ENCODE measurements at places on chromosomes 11 and 22.

- no peak for DNase-seq
Measured at GRCh38 chr22:34645375-34645774, 420.6 kb upstream of the ISX start.

GRCh38 chr11:60831501-60832079 lies 10.3 kb upstream of the CCDC86 start:
- DNase-seq: no peak

DNA sequence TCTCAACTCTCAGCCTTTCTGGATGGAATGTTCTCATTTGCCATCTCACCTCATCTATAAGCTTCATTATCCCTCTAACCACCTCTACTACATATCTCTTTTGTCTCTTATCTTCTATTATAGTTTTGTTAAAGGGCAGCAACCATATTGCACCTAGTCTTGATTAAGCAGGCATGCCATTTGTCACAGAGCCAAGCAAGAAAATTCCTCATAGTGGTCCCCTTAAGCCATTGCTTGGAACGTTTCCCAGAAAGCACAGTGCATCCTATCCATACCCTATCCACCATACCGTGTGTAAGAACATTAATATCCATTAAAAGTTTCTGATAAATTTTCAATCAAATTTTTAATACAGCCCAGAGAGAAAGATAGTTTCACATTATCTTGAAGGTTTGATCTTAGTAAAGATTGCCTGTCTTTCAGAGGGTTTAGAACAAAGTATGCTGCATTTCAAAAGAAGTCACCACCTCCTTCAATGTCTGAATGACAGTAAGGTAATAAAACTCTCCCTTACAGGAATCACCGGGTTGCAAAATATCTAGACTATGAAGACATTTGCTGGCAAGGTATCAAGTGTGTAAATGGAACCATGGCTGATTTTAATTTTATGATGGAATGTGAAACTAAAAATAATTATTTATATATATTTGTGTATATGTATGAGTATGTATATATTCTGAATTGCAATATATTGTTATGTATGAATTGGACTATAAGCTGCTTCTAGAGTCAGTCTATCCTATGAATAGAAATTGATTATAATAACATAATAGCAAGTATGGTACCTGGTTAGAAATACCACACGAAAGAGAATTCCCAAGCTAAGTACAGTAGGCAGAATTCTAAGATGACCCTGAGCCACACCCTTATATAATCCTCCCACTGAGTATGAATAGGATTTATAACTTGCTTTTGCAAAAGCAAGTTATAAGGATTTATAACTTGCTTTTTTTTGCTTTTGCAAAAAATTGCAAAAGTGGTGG lies 1296.3 kb downstream of the LRRC4C start:
- no peak for DNase-seq

DNA sequence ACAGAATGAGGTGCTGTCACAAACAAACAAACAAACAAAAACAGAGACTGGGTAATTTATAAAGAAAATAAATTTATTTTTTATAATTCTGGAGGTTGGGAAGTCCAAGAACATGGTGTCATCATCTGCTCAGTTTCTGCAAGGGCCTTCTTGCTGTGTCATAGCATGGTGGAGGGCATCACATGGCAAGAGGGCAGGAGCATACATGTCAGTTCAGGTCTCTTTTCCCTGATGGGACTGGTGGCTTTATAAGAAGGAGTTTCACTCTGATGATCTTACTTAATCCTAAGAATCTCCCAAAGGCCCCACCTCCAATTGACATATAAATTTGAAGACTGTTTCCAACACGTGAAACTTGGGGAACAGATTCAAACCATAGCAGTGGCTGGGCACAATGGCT lies 135.7 kb downstream of the NECTIN1 start:
- no peak for DNase-seq

DNA sequence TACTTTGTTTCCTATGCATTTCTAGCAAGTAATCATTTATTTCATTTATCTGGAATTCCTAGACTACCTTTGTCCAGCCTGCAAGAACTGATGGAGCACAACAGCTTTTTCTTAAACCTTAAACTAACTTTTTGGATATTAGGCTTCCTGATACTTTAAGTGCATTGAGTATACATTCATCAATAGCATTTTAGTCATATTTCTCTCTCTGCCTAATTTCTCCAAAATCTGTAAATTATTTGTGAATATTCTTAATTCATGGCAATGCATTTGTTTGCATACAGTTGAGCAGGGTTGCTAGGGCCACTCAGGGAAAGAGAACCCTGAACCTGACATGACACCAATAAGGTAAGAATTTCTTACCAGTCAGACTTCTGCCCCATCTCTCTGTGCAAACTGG lies 29.1 kb upstream of the APLNR start:
- no peak for DNase-seq

DNA sequence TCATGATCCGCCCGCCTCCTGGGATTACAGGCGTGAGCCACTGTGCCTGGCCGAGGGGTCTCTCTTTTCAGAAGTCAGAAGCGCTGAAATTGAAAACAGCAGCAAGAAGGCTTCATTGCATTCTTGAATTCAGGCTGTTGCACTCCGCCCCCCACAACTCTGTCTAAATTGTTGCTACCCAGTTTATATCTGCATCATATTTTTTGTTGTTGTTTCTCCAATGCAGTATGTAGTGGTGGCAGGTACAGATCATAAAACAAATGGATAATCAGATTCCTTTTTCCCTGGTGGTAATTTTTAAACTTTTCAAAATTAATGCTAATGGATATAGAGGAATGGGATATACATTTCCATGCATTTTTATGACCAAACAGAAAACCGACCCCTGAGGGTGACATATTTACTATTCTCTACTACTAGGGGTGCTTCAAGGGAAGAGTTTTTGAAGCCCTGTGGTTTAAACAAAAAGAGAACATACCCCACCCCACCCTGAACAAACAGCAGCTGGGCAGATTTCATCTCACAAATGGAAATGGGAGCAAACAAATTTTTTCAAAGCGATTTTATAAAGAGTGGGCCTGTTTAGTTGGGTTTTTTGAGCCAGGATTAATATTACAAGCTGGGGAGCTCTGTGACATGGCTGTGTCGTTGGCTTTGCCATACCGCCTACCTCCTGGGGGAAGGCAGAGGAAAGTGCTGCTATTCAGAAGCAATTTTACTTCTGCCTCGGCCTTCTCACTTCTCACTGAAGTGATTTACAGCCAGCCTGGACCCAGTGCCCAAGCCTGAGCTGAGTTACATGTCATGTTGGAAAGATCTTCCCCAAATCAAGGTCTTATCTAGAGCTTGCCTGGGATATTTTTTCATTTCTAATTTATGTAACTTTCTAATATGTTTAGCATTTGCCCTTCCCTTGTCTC lies 16.0 kb upstream of the TMA7B start:
- no peak for DNase-seq

GRCh38 chr11:12110714-12111548 lies 541 bp downstream of the MICAL2 start:
- DNase-seq: no peak

- no peak for DNase-seq
Measured at GRCh38 chr11:64990222-64990923, 6.4 kb downstream of the BATF2 start.

DNA sequence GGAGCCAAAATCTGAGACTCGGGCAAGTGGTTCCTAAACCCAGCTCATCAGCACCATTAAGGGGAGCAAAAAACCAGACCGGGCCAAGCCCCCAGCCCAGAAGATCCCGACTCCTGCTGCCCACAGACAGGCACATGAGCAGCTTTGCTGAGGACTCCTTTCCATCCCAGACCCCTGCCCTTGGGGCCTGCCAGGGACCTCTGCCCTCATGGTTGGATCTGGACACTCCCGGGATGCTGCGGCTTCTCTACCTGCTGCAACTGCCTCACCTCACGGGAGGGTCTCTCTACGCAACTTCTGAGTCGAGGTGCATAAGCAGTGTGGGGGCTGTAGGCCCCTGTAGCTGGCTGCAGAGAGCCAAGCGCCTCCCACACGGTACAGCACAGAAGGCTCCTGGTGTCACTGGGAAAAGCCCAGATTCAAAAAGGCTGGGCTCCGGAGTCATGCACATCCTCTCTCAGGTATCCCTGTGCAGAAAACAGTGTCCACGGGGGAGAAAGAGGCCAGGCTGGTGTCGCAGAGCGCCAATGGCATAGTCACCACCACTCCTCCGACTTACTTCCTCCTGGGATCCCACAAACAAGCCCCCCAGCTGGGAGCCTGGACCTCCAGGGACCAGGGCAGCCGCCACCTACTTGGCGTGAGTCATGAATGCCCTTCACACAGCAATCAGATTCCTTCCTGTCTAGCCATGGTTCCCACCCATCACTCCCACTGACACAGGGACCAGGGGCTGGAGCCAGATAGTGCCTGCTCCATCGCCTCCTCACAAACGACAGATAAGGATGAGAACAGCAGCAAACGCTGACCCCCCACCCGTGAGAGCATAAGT lies 122.1 kb downstream of the BCR start:
- DNase-seq: no peak

DNA sequence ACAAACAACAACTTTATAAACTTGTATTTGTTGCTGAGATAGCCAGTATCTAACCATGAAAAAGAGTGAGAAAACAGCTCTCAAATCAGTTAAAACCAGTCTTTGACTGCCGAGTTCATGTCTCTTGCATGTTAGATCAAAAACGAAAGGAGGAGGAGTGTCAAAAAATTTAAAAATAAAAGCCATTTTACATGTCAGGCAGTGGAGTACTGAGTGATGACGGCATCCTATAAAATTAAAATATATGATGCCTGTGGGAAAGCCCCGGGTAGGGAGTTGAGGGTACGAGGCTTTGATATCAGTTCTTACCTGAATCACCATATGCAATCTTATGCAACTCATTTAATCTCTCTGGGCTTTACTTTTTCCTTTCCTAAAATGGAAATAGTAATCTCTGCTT lies 117.3 kb downstream of the ETS1 start:
- no peak for DNase-seq

DNA sequence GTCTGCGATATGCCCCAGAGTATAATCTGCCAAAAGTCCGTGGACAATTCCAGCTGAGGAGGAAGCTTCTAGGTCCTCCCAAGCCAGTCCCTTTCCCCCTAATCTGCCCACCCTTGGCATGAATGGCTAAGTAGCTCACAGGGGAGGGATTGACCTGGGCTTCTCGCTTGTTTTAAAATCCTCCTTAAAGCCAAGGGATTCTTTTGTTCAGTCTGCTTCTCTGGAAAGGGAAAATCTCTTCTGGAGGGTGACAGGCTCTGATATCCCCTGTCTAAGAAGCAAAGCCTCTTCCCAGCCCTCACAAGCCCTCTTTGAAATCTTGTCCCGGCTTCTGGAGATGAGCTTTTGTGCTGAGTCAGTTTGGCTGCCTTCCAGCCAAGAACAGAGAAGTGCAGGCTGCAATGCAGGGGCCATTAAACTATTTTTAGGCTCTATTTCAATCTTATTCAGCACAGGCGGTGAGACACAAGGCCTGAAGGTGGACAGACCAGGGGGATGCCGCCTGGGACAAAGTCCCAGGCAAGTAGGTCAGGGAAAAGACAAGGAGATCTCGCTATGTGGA lies 23.9 kb downstream of the NEFH start:
- no peak for DNase-seq

DNA sequence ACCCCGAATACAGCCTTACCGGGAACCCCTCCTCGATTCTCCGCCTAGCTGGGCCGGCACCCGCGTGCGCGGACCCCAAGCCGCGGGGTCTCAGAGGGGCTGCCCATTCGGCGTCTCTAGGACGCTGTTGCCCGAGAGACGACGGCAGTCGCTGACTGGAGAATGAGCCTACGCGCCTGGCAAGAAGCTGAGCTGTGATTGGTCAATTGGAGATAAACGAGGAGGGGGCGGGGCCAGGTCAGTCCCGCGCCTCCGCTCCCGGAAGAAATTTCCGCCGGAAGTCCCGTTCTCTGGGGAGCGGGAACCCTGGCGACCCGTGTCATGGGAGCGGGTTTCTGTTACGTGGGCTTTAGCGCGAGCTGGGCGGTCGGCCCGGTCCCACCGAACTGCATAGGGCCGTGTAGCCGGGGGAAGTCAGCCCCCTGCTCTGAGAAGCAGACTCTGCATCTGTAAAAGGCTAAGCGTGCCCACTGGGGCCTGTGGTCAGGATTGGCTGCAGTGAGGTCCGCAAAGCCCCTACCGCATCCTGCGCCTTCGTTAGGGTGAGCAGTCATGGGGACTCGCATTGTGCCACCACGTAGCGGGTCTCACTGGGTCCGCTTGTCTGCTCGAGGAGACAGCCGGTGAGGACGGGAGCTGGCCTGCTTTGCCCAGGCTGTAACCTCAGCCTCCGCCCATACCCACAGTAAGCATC lies at the start of gene EFCAB6:
Gene EFCAB6 (minus strand): TSS at position 157 of the 694 bp plus-strand sequence. CDS start 29,987 bp downstream, outside the sequence.
- DNase-seq: peak; percentile 90

- DNase-seq: no peak
Measured at GRCh38 chr11:80473562-80473961, 1032.7 kb upstream of the TENM4 start.

GRCh38 chr22:20810645-20811044 lies 36.7 kb downstream of the SERPIND1 start:
- no peak for DNase-seq

DNA sequence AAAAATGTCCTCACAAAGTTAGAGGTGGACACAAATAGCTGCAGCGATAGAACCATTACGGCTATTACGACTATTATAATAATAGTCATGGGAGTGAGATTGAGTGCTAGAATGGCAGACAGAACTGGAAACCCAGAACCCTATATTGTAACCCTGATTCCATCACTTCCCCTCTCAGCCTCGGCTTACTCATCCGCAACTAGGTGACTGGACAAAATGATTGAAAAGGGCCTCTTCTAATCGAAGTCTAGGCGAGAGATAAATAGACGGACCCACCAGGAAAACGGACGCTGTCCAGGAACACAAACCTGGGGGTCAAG lies 629 bp downstream of the PSMA1 start:
- no peak for DNase-seq

DNA sequence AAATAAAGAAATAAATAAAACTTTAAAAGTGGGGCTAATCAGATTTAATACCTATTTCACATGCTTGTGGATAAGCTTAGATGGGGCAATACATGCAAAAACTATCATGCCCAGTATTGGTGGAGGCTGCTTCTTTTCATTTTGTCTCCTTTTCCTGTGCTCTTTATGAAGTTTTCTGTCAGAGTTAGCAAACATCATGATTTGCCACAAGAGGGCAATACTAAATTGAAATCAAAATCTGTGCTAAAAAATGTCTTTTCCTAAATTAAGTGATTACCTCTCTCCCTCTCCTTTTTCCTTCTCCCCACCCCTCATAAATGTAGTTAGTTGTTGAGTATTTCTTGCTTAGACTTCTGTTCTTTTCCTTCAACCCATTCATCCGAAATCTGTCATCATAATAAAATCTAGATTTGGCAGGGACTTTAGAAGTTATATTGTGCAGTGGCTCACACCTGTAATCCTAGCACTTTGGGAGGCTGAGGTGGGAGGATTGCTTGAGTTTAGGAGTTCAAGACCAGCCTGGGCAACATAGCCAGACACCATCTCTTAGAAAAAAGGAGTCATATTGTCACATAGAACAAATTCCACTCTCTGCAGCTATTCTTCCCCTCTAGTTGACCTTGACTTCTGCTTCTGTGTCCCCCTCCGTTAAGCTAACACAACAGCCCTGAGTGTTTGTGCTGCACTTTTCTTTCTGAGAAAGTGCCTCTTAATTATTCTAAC lies 4.7 kb upstream of the ARHGAP42 start:
- no peak for DNase-seq

DNA sequence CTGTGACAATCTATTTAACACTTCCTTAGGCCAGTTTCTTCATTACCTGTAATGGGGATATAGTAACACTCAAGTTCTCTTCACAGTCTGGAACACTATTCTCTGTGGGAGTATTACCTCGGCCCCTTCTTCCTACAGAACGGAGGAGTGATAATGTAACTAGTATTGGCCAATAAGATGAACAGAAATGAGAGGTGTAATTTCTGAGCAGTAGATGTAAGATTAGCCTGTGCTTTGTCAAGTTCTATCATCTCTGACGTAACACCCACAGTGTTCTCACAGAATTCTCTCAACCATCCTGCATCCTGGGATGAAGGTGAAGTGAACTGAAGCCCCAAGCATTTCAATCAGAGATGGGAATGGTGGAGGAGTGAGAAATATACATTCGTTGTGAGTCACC lies 65.2 kb upstream of the TOP3B start:
- DNase-seq: no peak
